CD4-positive, alpha-beta T cell treated with Interleukin-15 for 1 hour (primary cell): ENCODE measurements at places on chromosomes 13 and 19.

DNA sequence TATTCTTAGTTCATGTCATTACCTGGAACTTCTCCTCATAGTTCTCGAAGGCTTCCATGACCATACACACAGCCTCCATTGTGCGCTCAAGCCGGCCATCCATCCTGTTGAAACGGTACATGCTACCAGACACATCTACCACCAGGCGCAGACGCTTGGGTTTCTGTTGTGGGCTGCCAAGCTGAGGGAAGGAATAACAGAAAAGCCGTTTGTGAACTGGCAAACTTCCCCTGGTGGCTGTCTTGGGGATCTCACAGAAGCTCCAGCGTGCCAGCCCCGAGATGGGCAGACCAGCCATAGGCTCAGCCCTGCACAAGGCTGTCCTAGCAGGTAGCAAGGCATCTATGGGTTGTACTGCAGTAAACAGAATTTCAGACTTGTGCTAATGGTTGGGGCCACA lies 130.1 kb downstream of the RGCC start:
- DNase-seq = peak; percentile 43

DNA sequence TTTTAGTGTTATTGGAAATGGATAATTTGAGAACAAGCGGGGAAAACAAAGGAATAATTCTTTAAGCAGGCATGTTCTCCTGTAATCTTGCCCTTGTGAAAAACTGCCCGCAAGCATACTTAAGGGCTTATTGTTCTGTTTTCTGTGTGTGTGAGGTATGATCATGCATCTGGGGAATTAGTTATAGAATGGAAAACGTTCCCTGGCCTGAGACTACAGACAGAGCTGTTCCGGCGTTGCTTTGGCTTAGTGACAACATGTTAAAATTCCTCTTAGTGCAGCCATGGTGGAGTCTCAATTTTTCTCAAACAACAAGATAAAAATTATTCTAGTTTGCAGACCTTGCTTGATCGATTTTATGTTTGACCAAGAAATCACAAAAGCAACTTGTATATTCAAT lies 560.2 kb upstream of the SPRY2 start:
- DNase-seq = no peak

DNA sequence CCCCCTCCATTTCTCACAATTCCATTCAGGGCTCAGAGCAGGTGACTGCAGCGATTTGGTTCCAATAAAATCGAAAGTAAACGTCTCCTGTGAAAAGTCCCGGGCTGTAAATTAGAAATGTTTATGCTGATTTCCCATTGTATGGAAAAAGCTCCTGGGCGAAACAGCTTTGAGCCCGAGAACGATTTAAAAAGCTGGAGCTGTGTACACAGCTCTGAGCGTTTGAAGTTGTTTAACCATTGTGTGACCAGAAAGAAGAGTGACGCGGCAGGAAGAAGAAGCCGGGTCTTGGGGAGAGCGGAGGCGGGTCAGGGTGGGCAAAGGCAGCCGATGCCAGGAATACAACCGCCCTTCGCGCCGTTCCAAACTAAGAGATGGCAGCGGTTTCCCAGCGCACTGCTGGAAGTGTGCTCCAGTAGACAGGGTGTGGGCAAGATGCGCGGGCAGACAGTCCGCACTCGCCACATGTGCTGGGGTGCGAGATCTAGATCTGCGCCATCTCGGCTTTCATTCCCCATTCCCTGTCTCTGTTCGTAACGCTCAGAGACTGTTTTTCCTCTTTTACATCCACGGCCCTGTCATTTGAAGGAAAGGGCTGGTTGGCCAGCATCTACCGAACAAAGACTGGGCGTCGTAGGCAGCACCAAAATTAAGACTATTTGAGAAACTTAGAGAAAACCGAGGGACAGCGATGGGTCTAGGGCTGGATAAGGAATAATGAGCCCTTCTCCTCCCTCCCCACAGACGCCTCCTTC lies 960 bp upstream of the GSX1 start:
- DNase-seq = no peak

- no peak for DNase-seq
Measured at GRCh38 chr13:114226088-114226487, 8.6 kb upstream of the CDC16 start.

- DNase-seq = no peak
Measured at GRCh38 chr19:35151273-35152065, 3.1 kb upstream of the FXYD5 start.

DNA sequence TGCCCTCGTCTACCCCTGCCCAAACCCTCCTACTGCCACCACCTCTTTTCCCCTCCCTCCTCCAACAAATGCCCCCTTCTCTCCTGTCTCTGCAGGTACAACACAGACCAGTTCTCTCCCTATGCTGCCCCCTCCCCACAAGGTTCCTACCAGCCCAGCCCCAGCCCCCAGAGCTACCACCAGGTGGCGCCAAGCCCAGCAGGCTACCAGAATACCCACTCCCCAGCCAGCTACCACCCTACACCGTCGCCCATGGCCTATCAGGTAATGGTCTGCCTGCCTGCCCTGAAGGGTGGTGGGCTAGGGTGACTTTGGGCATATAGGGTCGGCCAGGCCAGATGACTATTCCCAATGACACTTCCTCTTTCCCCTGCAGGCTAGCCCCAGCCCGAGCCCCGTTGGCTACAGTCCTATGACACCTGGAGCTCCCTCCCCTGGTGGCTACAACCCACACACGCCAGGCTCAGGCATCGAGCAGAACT lies 6.5 kb upstream of the TIMM50 start:
- peak; percentile 62 for DNase-seq

GRCh38 chr13:44397766-44398223 lies 24.2 kb downstream of the SERP2 start:
- no peak for DNase-seq

DNA sequence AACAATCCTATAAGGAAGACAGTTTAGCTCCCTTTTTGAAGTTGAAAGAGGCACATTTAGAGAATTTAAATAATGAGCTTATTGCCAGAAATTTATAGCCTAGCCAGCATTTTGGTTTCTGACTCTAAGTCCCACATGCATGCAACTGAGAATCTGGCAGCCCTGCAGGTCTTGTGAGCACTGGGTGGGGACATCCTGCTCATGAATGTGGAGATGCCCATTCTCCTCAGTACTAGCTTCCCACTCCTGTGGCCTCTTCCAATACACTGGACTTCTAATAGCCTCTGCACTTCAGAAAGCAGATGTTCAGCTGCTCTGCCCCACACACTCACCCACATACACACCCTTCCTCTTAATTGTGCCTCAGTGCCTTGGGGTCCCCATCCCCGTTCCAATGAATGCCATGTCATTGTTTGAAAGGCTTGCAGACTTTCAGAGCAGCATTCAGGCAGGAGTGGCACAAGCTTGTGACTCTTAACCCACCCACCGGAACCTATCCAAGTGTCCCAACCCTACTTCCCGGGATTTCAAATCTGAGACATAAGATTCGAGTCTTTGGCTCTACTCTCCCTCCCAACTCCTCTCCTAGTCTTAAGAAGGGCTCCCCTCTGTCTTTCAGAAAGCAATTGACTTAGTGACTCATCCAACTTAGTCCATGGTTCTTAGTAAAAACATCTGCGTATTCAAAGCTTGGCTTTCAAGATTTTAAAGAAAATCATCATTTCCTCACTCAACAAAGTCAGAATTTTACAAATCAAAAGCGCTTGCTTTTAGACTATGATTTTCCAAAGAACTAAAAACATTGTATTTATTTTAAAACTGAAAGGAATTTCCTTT lies 80.0 kb upstream of the FREM2 start:
- no peak for DNase-seq

DNA sequence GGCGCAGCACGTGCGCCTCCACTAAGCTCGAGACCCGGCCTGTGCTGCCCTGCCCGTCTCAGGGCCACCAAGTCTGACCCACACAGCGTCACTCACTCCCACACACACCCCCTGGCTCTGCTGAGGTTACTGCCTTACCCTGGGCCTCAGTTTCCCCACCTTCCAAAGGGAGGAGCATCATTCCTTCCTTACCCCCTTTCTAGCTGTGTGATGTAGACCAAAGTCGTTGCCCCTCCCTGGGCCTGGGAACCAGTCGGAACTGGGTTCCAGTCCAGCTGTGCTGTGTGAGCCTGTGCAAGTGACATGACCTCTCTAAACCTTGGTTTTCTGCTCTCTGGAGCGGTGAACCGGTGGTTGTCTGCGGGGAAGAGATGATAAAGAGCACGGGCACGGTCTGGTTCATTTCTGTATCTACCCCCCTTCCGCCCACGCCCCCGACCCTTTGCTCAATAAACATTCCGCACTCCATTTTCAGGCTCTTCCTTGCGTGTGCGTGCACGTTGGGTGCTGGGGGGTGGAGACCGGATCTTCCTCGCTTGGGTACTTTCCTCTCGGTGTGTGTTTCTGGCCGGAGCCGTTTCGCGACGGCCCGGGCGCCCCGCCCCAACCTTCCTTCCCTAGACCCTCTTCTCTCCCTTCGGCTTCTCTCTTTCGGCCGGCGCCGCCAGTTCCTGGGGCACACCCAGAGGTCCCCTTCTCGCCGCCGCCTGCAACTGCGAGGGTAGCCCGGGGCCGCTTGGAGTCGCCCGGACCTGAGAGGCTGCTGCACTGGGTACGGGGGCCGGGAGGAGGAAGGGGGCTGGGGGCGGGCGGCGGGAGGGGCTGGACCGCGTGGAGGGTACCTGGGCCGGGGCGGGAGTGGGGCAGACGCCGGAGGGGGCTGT lies at the start of gene ZNF581:
Gene ZNF581, plus strand, starts transcription at position 647 of the 884 bp plus-strand sequence. CDS start 923 bp downstream, outside the sequence.
- DNase-seq = peak; percentile 75

GRCh38 chr19:2523630-2524311 lies 47.8 kb downstream of the GADD45B start:
- no peak for DNase-seq
